ENCODE measurements at places on chromosomes 1 and 21. TPM values are rescaled to one million over a fixed set of nuclear protein-coding genes. Genes with fewer than 3 reads are reported as not detected.
A peak's percentile ranks its signal among the peaks of the same experiment; 100 is the strongest.

The ANKRD35 gene
- 0.36 TPM for total RNA-seq

The FCGR3A gene
- total RNA-seq = not detected

The SVBP gene
- total RNA-seq = 47.5 TPM

The GPR153 gene
- total RNA-seq = 6.4 TPM

The INKA2 gene
- total RNA-seq = 0.58 TPM

The TCHH gene
- under 0.01 TPM for total RNA-seq

GRCh38 chr1:167289075-167289442 lies 68.4 kb downstream of the POU2F1 start:
- DNase-seq = no peak

- peak; percentile 98 for DNase-seq
Observed at GRCh38 chr1:27862671-27863537, 9.4 kb upstream of the THEMIS2 start.

- DNase-seq = no peak
Observed at GRCh38 chr1:227131193-227131592, 187.1 kb downstream of the CDC42BPA start.

DNA sequence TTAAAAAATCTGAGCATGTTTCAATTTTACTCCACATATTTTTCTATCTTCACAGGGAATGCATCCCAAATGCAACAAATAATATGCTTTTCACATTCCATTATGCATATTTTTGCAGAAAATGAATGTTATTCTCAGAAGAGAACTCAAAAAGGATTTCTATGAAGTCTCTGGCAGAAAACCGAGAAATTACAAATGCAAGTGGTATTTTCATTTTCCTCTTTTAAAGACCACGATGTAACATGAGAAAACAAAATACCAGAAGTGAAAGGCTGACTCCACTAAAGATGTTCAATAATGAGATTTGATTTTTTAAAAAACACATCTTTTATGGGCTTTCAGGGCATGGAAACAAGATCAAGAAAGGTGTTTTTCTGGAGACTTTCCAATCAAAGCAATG lies 5.0 kb upstream of the PDC start:
- no peak for DNase-seq

DNA sequence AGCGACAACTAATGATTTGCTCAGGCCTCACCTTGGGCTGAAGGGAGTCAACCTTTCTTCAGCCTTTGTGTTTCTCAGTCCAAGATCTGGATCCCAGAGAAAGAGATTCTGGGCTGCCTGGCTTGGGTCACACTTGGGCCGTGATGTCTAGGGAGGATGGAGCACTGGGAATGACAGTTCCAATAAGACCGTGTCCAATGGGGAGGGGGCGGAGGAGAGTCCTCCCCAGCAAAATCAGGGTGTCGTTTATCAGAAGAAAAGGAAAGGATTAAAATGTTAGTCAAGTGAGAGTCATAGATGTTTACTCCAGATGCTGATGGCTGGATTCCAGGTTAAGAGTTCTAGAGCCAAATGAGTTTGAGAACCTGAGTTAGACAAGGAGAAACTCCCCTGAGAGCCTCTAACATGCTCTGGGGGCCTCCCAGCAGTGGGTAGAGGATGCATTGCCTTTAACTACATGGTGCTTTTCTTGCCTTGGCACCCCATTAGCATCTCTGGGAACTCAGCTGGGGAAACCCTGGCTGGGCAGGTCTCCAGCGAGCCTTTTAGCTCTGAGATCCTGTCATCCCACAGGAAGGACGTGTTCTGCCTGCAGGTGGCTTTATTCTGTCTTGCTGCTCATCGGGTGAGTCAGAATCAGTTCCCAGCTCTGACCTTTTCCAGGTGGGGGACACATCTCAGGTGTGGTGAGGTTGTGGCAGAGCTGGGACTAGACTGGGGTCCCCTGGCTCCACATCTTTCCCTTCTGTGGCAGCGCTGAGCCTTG lies 22.2 kb downstream of the NIPAL3 start:
- no peak for DNase-seq

DNA sequence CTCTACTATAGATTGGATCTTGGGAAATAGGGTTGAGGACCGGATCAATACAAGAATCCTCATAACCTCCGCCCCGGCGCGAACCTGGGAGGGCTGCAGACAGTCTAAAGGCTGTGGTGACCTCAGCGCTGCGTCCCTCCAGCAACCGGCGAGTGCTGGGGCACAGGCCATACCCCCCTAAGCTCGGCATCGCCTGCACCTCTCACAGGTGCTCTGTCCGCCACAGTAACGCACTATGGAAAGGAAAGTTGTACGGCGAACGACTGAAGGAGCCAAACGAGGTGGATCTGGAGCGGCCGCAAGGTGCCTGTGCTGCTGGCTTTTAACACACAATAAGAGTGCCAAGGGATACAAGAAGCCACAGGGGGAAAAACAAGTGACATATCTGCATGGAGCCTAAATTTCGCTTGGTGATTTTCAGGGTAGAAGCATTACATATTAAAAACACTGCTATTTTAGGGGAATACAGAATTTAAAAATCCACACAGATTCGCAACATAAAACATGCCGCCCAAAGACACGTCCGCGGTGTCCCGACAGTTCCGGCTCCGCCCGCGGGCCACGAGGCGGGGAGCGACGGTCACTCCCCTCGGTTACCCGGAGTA lies 1.4 kb upstream of the RBM15 start:
- DNase-seq = no peak

GRCh38 chr1:55716610-55717009 lies 501.4 kb upstream of the USP24 start:
- no peak for DNase-seq

DNA sequence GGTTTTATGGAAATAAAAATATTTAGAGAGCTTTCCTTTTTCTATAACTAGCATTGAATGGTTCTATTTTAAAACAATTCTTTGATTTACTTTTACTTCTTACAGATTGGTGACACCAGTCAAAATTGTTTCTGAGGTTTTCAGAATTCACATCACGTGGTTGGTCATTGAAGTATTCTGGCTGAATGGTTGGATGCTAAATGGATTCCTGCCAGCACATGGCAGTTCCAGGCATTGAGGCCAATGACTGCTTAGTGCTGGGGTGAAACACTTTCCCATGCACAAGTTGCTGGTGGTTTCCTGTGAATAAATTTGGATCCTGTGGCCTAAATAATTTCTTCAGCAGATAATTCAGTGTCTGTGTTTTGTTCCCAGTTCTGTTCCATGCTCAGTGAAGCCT lies 20.6 kb downstream of the NCAM2 start:
- DNase-seq = no peak
